ENCODE measurements at places on chromosomes 2 and 18.

- DNase-seq, result no peak
Measured at GRCh38 chr18:67200665-67201064, 315.9 kb downstream of the DSEL start.

DNA sequence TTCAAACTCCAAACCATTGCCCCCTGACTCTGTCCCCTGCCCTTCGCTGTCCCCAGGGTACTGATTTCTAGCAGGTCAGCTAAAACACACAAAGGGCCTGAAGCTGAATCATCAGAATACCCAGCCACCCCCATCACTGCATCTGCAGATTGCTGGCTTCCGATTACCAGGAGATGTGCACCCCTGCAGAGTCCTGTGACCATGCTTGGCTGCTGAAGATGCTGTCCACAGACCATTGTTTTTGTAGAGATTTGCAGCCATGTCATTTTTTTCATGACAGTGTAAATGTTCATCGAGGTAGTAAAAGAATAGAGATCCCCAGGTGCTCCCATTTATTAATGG lies 463.3 kb downstream of the STK39 start:
- no peak for DNase-seq

DNA sequence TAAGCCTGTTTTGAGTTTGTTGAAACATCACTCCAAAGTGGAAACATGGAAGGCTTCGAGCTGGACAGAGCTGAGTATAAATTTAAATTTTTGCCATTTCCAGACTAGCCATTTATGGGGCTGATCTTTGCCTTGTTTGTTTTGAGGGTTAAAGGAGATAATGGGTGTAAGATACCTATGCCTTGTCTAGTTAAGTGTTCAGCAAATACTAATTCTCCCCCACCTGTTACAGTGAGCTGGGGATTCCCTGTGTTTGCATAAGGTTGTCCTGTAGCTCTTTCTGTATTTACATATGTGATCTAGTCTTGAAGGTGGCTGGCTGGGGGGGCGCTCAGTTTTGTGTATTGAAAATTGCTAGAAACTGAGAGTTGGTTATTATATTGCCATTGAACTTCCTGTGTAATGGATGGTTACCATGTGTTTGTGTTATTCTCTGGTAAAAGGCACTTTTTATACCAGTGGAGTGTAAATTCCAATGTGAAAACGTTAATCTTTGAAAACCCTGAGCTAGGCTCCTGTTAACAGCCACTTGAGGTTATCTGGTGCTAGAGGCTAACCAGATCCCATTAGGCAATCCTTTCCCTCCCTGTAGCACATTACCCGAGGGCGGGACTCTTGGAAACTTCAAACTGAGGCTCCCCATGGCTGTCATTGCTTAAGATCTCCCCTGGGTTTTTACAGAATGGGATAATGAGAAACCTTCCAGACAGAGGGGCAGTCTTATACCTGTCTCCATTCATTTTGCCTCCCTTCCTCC lies 26.7 kb downstream of the TANC1 start:
- no peak for DNase-seq

DNA sequence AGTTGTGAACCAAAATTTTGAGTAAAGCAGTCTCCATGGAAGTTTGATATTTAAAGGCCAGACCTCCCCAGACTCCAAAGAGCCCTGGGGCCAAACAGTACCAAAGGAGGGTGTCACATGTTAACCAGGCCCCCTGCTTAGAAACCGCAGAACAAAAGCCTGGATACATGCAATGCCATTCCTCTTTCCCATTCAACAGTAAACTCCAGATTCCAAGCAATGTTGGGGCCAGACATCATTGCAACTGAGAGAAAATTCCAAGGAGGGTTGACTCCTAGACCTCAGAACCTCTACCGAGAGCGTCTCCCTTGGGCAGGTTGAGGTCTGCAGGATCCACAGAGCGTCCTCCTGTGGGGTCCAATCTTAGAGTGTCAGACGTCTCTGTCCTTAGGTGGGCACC lies 404.4 kb upstream of the SYT4 start:
- no peak for DNase-seq

- DNase-seq, result peak; percentile 25
Measured at GRCh38 chr2:85327160-85327821, 498 bp downstream of the TGOLN2 start.

DNA sequence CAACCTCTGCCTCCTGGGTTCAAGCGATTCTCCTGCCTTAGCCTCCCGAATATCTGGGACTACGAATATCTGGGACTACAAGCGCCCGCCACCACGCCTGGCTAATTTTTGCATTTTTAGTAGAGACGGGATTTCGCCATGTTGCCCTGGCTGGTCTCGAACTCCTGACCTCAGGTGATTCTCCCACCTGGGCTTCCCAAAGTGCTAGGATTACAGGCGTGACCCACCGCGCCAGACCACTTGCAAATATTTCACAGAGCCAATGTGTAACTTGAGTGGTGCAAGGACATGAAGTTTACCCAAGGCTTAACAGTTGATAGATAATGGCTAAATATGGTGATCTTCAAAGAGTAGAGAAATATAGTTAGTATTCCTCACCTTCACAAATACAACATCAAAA lies 14.1 kb upstream of the MTIF2 start:
- no peak for DNase-seq

GRCh38 chr18:74132201-74132600 lies 15.4 kb downstream of the FBXO15 start:
- DNase-seq, result no peak

DNA sequence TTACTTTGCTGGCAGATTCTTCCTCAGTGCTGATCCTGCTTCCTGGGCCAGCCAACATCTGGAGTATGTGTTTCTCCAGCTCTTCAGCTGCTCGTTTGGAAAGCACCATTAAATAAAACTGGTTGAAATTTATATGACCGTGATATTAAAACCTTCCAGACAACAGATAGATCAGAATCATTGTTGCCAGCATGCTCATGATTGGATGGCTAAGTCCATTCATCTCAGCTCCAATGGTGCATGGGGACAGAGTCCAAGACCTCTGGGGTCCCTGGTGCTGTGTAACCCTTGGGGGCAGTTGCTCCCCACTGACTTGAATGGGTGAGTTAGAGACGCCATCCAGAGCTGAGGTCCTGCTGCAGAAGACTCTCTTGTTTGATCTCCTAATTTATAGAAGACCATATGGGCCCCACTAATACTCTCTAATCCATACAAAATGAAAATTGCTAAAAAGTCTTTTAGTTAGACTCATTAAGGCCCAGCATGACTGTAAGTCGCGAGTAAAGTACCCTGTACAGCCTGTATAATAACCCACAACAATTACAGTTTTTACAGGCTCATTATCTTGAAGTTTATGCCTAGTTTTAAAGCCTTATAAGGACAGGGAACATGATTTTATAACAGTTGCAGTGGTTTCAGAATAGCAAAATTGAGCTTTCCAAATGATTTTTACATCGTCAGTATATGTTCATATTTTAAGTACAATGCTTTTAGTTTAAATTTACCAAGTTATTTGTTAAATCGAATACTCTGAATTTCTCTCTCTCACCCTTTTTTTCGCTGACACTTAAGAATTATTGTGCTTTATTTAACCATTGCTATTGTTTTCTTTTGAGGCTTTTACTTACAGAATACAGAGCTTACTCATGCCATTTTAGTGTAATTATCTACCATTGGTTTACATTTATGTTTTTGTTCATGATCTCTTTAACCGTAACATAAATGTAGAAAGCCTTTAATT lies 60.0 kb downstream of the CABLES1 start:
- no peak for DNase-seq

All from stimulated activated CD8-positive, alpha-beta memory T cell treated with anti-CD3 and anti-CD28 coated beads, Interleukin-7, amount 100 ng/mL, for 1 hour (primary cell).